Retinal pigment epithelial cell (primary cell): ENCODE measurements at places on chromosomes 11 and 22.
A peak's percentile ranks its signal among the peaks of the same experiment; 100 is the strongest.

DNA sequence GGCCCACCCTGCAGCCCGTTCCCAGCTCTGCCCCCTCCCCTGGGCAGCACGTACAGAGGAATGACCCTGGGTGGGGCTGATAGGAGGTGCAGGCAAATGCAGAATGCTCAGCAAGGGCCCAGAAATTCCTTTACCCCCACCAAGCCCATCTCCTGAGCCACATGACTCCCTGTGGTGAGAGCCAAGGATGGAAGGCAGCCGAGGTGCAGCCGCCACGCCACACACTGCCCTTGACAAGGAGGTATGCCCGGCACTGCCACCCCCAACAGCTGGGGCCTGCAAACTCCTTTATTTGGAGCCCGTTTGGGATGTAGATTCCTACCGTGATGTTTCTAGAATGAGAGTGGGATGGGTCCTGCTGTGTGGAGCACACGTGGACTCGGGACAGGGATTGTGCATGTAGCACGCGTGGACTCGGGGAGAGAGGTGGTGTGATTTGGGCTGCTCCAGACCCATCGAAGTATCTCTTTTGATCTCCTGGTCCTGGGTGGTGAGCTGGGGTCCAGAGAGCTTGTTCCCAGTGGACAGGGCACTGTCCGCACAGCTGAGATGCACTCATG is 12.9 kb downstream of the GTSE1 start:
- no peak for DNase-seq

GRCh38 chr22:20957102-20957682 is 9.9 kb upstream of the AIFM3 start:
- DNase-seq: no peak

GRCh38 chr11:35892166-35892565 is 51.7 kb upstream of the LDLRAD3 start:
- DNase-seq: no peak

- no peak for DNase-seq
Observed at GRCh38 chr22:50139843-50140415, 30.6 kb upstream of the PANX2 start.

DNA sequence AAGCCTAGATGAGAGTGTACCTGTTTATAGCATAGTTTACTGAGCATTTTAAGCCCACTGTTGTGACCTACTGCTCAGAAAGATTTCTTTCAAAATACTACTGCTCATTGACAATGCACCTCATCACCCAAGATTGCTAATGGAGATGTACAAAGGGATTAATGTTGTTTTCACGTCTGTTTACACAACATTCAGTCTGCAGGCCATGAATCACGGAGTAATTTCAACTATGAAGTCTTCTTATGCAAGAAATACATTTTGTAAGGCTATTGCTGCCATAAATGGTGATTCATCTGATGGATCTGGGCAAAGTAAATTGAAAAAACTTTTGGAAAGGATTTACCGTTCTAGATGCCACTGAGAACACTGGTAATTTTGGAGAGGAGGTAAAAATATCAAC is 112.9 kb downstream of the KIF18A start:
- no peak for DNase-seq

DNA sequence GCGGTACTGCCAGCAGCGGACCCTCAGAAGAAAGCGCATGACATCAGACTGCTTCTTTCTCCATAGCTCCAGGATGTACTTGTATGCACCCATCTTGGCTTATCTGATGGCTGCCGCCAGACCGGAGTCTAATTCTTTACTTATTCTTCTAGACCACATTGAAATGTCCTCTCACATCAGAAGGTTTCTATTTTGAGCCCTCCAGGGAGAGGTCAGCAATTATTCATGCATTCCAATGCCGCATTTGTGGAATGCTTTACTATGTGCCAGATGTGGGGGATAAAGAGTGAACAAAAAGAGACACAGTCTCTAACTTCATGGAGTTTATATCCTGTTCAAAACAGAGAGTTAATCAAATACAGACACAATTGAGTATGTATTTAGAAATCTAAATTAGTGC is 230.1 kb downstream of the MIAT start:
- peak; percentile 77 for DNase-seq

DNA sequence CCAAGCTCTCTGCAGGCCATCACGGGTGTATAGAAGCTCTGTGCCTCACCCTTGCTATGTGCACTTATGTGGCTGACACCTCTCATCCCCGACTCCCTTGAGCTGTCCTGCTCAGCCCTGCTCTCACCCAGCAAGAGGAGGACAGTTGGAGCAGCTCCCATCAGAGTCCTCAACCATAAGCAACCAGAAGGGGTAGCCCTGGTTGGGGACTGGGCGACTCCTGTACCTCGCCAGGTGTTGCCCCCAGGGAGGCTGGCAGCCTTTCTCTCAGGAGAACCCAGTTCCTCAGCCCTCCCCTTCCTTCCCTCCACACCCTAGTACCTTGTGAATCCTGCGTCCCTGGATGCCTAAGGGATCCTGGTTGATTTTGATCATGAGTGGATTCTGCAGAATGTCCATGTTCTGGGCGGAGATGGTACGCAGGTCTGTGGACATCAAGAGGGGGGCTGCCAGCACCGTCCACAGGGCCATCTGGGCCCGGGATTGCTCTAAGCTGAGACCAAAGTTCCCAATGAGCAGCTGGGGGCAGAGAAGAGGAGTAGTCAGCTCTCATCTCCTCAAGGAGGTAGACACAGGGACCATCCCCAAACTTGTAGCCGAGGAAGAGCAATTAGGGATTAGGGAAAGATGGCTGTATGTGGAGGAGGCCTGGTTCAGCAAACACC is 8.0 kb downstream of the NAGA start:
- no peak for DNase-seq

DNA sequence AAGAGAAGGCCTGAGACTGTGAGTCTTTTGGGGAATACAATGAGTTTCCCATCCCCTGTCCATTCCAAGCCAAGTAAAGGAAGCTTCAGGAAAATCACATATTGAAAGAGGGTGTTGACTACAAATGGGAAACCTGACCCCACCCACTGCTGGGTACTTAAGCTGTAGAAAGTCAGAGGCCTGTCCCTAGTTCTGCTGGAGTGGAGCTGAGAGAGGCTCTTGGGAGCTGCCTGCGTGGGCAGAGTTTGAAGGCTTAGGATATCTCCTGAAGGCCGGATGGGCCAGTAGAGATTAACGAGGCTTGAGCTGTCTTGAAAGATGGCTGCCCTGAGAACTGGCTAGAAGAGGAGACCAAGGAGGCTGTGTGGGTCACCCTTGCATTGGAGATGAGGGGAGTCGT is 176.2 kb upstream of the NECTIN1 start:
- no peak for DNase-seq

DNA sequence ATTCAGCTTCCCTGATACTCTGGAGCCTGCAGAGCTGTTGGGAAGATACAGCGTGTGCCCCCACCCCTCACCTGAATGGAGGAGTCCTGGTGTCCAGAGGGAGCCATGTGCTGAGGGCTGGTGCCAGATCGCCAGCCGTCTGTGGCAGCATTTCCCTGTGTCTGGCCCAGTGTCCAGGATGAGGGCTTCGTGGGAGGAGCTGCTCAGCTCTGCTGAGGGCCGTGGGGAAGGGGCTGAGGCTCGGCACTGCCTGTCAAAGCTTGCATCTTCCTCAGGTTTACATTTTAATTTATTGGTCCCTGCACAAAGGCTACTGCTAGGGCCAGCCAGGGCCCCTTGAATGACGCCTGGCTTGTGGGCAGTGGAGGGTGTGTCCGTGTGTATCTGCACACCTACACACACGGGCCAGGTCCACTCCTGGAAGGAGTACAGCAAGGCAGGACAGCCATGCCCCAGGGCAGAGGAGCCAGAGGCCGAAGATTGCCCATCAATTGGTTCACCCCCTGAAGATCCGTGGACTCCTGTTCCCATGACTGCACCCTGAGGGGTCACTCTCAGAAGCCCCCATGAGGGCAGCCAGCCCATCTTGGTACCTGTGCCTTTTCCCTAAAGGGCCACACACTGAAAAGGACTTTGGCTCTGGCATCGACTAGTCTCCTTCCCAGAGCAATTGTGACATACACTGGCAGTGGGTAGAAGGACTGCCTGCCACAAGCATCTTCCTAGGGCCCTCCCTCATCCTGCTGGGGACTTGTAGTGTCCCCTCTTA is 107.7 kb upstream of the PARVA start:
- no peak for DNase-seq

DNA sequence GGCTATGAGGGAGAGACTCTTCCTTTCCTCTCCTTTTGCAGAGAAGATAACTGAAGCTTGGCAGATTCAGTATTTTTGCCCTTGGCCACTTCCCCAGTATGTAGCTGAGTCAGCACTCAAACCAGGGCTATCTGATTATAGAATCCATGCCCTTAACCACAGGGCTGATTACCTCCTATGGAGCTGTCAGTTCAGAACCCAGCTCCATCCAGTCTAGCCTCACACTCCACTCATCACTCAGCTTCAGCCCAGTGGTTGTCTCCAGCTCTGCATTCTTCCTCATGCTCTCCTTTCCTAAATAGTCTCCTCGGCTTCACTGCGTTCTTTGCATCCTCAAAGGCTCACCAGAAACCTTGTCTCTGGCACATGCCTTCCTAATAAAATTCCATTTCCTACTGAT is 151.6 kb upstream of the BLID start:
- no peak for DNase-seq

- DNase-seq: peak; percentile 55
Observed at GRCh38 chr11:38169286-38169685, 1571.2 kb upstream of the RAG2 start.

GRCh38 chr11:117876059-117876340 is 458 bp downstream of the FXYD6 start:
- DNase-seq: no peak

DNA sequence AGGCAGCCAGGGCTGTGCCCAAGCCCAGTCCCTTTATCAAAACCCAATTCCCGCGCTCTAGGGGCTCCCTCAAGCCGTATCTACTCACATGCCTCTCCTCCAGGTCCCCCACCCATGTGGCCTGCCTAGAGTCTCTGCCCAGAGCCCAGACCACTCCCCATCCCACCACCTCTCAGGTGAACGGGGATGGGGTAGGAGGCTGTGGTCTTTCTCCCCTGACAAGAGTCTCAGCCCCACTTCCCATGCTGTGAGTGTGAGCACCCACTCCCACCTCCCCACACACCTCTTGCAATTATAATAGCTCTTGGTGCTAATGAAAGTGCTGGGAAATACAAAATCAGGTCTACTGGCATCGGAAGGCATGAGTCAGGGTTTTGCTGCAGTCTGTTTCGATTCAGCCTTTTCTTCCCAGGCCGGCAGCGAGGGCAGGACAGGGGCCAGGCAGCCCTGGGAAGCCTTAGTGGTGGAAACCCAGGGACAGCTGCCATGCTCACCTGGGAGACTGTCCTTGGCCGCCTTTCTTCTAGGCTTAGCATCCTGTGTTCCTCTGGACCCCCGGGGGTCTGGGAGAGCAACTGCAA is 16.7 kb upstream of the TMPRSS4 start:
- no peak for DNase-seq

DNA sequence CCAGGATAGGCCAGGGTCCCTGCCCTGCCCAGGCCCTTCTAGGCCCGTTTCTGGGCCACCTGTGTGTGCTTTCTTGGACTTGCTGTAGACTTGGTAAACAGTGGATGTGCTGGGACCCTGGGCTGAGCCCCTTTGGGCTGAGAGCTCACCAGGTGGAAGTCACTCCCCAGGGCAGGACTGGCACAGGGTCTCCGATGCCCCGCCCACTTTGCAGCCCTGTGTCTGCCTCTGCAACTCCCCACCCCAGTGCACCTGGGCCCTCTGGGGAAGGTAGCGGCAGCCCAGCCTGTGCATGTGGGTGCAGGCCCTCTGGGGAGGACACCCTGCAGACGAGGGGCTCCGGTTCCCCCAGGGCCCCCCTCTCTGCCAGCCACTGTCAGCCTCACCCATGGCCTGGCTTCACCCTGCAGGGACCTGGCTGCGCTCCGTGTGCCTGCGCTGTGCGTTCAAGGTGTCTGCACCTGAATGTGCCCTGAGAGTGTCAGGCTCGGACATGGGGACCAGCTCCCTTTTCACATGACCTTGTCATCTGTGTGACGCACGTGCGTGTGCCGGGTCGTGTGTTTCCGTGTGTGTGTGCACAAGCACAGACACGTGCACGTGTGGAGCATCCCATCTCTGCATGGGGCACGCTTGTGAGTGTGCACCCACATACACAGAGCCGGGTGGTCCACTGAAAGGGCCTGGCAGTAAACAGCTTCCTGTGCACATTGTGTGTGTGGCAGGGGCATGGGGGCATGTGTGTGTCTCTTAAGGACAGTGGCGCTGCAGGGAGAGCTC is 118.5 kb downstream of the KCNQ1OT1 start:
- DNase-seq: no peak

DNA sequence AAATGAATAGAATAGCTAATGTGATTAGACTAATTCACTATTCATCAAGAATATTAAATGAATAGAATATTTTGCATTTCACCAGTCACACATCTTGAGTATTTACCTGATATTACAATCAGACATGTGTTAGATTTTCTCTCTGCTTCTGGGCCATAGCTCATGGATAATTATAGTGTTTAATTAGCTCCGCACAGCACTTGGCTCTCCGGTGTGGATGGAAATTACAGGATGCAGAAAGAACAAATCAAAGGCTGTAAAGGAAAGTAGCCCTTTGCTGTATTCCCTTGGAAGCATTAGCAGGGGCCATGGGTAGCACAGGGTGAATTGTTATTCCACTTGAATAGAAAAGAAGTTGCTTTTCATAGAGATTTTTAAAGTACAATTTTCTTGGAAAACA is 320.3 kb upstream of the SORL1-AS1 start:
- DNase-seq: no peak

GRCh38 chr11:662689-663274 is 25.7 kb downstream of the DRD4 start:
- no peak for DNase-seq

DNA sequence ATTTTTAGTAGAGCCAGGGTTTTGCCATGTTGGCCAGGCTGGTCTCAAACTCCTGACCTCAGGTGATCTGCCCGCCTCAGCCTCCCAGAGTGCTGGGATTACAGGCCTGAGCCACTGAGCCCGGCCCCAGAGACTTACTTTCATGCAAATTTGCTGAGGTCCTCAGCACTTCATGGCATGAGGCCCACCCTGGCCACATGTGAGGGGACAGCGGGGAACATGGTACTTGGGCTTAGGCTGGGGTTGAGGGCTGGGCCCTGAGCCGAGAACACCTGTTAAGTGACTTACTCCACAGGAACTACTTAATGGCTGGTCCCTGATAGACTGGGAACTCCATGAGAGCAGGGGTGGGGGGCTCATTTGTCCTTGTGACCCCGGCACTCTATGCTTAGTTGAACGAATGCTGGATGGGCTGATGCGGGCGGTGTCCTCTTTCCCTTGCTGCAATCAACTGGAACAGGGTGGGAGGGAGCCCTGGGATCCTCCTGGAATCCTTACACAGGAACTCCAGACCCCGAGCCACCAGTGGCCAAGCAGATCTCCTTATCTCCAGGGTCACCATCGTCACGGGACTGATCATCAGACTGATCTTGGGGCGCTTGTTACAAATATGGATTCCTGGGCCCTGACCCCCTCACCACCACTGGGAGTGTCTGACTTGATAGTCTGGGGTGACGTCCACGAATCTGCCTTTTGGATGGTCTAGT is 1.0 kb downstream of the VSIG10L2 start:
- DNase-seq: no peak
